ENCODE measurements at places on chromosomes 12 and 14. TPM values are rescaled to one million over a fixed set of nuclear protein-coding genes. Genes with fewer than 3 reads are reported as not detected.

The TPH2 gene
- total RNA-seq = under 0.01 TPM

The SDS gene
- not detected for total RNA-seq

The MYF5 gene
- total RNA-seq = not detected

The DEGS2 gene
- not detected for total RNA-seq

The CYP46A1 gene
- total RNA-seq = 0.11 TPM

The GALNT4 gene
- total RNA-seq = 18.2 TPM

The LBHD2 gene
- not detected for total RNA-seq

The CLEC9A gene
- total RNA-seq = not detected

The FAM90A1 gene
- 0.11 TPM for total RNA-seq

The PPP1R3E gene
- 2.9 TPM for total RNA-seq

The GLT1D1 gene
- total RNA-seq = not detected

The CCND2 gene
- 26.7 TPM for total RNA-seq

The FGD6 gene
- 7.1 TPM for total RNA-seq

The CCDC77 gene
- total RNA-seq = 9.1 TPM

The KRT83 gene
- total RNA-seq = not detected

The SDR9C7 gene
- not detected for total RNA-seq

The SPX gene
- 0.77 TPM for total RNA-seq

The KRT6B gene
- total RNA-seq = not detected

The NANOG gene
- not detected for total RNA-seq

The SERPINA9 gene
- not detected for total RNA-seq

The RNASE3 gene
- total RNA-seq = not detected

The AQP6 gene
- 0.12 TPM for total RNA-seq

The BCL2L2 gene
- total RNA-seq = 19.7 TPM

The LPAR5 gene
- total RNA-seq = 0.12 TPM

The SLC38A4 gene
- 0.25 TPM for total RNA-seq

The RFX4 gene
- not detected for total RNA-seq

Measured in uterine smooth muscle cell (primary cell).